ENCODE measurements at places on chromosomes 1 and 21.

- DNase-seq, result no peak
Observed at GRCh38 chr1:228064741-228065542, 17.6 kb upstream of the ARF1 start.

- DNase-seq, result no peak
Observed at GRCh38 chr21:45019887-45020537, 54.4 kb upstream of the ADARB1 start.

GRCh38 chr1:150273311-150273710 is 721 bp downstream of the C1orf54 start:
- no peak for DNase-seq

DNA sequence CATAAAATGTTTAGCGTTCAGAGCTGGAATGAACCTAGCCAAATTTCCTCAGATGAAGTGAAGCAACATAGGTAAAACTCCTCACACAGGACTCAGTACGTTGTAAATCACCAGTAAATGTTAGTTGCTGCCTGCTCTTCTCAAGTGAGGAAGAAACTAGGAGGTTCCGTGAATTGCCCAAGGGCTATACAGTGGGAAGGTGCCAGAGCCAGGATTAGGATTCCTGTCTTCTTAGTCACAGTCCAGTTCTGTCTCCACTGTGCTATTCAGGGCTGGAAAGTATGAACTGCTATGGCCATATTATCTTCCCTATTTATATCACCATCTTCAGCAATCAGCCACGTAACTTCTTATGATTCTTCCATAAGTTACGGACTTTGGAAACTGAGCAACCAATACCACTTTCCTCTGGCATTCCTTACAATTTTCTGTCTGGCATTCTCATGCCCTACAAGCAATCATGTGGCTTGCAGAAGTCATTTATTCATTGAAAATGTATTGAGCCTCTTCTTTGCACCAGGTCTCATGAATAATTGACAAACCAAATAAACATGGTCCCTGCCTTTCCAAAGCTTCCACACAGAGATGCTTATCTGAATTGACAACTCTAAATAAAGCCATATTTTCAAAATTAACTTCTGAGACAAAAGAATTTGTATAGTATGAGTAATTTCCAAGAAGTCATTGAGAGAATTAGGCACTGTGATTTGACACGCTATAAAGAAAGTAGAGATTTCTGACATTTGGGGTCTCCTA is 271.6 kb upstream of the SGIP1 start:
- DNase-seq, result no peak

DNA sequence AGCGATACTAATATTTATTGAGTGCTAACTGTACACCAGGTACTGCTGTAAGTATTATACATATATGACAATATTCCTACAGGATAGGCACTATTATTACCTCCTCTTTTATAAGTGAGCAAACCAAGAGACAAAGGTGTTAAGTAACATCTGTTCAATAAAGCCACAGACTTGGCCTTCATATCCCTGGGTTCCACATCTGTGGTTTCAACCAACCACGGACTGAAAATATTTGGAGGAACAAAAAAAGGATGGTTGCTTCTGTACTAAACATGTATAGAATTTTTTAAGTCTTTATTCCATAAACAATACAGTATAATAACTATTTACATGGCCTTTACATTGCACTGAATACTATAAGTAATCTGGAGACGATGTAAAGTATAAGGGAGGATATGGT is 95.1 kb downstream of the RERE start:
- DNase-seq, result no peak

DNA sequence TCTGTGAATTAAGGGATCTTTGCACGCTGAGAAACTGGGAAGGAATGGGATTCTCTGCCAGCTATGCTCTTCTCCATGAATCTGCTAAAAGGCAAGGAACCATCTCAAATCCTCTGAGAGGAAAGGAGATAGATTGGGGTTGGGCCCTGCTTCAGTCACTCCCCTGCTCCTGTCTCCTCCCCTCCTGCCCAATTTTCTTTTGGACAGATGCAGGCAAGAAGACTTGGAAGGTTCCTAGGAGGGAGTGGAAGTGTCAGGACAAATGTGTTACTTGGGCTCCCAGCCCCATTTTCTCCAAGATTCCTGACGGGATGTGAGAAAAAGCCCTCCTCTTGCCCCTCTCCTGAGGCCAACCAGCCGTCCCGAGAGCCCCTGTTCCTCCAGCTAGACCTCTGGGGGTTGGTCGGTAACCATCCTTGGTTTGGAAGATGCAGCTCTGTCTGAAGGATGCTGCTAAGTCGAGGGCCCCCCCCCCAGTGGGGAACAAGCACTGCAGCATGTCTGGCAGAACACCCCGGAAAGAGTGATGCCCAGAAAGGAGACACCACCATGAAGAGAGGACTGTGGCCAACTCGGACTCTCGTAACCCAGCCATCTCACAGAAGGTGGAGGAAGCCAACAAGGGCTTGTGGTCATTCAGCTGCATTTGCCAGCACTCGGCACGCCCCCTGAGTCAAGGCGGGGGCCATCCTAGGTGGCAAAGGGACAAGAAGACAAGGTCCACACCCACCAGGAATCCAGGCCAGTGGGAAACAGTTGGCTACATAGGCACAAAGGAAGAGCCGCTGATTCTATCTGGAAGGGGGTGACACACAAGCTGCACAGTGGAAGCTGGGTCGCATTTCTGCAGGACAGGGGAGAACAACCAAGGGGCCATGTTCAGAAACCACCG is 43.7 kb downstream of the CDK18 start:
- no peak for DNase-seq

- DNase-seq, result no peak
Observed at GRCh38 chr1:26337206-26337535, 16.8 kb downstream of the CRYBG2 start.

GRCh38 chr1:74522148-74522547 is 9.7 kb upstream of the LRRC53 start:
- no peak for DNase-seq

DNA sequence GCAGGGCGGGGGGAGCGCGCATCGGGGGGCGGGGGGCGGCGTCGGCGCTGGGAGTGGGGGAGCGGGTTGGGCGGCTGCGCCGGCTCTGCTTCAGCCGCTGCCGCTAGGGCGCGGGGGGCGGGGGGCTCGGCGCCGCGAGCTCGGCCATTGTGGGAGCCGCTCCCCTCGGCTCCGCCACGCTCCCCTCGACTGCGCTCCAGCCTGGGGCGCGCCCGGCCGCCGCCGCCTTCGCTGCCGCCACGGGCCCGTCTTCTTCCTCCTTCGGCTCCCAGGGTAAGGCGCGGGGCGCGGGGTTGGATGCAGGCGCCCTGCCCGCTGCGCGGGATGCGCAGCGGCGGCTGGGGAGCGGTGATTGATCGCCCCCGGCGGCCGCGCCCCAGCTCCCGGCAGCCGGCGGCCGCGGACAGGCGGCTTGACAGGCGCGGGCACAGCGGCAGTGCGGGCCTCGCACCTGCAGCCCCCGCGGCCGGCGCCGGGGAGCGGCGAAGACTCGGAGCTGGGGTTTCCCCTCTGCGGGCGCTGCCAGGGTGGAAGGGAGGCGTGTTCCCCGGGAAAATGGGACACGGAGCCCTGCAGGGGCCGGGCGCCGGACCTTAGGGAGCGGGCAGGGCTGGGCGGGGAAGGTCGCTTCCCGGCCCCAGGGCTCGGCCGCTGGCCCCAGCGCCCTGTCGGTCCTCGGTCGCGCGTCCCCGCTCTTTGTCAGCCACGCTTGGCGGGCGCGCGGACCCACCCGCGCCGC is 55.3 kb downstream of the NDUFS5 start:
- DNase-seq, result no peak

- no peak for DNase-seq
Observed at GRCh38 chr1:228336308-228337030, 70.2 kb downstream of the TRIM11 start.
